Fibroblast of skin of back (primary cell): ENCODE measurements at places on chromosomes 13 and 19.

DNA sequence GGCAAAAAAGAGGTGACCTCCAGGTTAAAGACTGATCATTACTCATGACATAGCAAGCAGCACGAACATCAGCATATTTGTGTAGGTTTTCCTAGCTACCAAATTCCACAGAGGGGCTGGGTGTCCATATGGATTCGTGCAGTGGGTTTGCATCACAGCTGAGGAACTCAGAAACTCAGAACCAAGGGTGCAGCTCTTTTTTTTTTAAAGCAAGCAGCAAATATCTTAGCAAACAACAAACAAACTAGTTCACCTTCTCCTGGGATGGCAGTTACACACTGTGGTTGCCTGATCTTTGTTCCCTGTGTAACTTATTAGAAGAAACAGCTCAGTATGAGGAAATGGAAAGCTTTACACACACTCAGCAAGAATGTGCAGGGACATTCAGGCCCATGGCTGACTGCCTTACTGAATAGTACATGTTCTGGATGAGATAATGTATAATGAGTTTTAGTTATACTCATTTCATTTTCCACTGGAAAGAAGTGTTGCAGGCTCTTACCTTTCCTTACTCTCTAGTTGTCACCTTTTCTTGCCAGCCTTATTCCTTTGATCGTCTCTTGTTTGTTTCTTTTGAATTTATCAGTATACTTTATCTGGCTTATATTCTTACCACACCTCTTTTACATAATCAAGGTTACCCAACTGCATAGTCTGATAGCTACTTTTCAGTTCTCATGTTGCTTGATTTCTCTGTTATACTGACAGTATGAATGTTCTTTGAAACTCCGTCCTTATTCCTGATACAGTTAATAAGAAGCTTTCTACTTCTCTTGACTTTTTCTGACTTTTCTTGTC is 4.3 kb downstream of the NDFIP2 start:
- DNase-seq = peak; percentile 89

DNA sequence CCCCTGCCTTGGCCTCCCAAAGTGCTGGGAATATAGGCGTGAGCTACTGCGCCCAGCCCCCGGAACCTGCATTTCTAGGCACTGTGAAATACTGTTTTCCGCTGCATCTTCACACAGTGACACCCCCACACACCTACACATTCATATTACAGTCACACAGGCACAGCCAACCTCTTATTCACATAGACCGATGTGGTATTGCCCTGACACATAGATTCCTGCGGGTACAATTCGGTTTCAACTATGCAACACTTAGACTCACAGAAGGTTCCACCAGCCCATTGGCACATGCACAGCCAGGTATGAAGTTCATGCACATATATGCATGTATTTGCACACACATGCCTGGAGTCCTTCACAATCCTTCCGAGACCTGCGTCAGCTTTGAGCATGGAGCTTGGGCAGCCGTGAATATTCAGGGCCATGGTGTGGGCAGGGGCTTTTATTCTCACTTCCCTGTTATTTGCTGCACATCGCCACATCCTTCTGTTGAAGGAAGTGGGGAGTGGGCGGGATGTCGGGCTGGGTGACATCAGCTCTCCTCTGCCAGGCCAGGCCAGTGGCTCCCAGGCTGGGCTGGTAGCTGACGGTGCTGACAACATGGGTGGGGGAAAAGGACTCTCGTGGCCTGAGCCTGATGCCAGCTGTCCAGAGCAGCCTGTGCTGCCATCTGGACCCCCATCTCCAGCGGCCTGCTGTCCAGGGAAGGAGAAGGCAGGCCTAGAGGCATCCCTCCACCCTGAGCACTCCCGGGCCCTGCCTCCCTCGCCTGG is 5.4 kb upstream of the CDC37 start:
- DNase-seq = no peak

- peak; percentile 97 for DNase-seq
These were observed 122.5 kb downstream of the STK24 start for GRCh38 chr13:98454389-98454881.

DNA sequence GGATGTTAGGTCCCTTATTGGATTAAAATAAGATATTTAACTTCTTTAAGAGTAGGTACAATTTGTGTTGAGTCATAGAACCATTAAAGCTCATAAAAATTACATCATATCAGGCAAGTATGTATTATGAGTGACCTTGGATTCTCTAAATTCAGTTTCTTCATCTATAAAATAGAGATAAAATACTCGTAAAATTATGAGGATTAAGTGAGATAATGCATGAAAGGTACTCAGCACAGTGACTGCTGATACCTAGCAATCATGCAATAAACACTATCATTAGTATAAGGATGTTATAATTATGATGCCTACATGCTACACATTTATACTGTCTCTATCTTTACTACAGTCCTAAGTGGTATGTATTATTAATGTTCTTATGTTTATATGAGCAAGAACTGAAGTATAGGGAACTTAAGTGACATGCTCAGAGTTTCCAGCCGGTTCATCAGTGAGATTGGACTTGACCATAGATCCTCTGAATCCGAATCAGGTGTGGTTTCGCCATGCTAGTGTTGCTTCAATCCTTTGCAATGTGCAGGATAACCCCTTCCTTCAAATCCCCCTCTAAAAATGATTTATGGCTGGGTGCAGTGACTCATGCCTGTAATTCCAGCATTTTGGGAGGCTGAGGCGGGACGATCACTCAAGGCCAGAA is 22.9 kb upstream of the FRY start:
- no peak for DNase-seq

GRCh38 chr19:47623151-47623920 is 14.4 kb downstream of the BICRA start:
- DNase-seq = no peak

DNA sequence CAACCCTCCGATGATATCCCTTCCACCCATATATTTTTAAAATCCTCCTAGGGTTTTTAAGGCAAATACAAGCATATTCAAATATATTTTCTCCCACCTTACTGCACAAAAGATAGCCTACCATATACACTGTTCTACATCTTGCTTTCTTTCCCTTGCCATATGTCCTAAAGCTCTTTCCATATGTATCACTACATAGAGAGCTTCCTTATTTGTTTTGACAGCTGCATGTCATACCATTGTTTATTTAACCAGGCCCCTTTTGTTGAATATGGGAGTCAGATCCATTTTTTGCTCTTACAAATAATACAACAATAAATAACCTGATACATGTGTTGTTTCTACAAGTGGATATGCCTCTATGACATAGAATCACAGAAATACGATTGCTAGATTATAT is 32.8 kb upstream of the WDFY2 start:
- DNase-seq = no peak
